ENCODE measurements at places on chromosomes 3 and 15.

DNA sequence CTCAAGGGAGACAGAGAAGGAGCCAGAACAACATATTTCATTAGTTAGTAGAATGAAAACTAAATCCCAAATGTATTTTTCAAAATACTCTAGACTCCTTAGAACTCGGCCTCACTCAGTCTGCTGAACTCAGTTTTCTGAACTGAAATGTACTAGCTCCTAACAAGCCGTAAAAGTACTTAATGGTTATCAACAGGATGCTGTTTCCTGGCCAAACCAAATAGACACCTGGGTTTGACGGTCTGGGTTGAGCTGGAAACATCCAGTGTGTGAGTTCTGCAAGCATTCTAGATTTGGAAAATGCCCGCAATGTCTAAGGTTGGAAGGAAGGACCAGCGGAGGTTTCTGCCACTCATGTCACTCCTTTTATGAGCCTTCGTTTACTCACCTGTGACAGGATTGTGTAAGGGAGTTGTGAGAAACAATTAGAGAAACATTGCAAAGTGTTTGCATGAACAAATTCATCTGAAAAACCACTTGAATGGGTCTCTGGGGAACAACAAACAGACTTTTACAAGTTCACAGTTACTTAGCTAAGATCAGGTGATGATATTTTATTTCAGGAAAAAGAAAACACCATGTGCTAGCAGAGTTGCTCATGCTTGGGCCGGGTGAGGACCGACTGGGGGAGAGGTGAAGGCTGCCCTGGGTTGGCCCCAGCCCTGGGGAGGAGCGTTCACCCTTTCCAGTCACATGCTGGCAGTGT is 151.0 kb downstream of the ALDH1A2 start:
- no peak for DNase-seq

- no peak for DNase-seq
Observed at GRCh38 chr3:45082142-45082538, 56.0 kb downstream of the CLEC3B start.

DNA sequence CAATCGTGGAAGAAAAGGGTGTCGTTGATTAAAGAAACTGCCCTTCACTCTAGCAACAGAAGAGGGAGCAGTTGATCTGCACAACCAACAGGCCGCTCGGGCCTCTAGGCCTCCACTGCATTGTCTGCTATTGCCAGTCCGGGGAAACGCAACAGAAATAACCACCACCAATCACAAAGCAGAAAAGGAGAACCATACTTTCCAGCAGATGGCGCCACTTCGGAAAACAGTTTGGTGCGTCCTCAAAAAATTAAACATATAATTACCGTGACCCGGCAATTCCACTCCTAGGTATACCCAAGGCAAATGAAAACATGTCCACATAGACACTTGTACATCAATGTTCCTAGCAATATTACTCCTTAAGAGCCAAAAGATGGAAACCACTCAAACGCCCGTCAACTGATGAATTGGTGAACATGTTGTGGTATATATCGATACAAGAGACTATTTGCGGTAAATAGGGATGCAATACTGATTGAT is 154.1 kb downstream of the TJP1 start:
- DNase-seq = no peak

GRCh38 chr3:66483409-66483906 is 17.4 kb downstream of the LRIG1 start:
- no peak for DNase-seq

DNA sequence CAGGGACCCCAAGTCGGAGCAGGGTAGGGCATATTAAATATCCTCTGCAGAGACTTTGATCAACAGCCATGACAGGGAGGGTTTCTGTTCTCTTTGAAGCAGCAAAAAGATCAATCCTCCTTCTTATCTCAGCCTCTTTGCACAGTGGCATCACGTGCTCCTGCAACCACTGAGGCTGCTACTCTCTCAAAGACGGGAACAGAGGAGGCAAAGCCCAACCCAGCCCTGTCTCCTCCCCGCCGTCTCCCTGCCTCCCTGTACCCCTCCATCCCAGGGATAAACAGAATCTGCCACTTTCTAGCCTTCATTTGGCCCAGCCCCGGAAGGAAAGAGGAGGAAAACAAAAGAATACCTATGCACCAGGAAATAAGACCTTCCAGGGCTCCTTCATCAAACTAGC is 7.5 kb upstream of the TBC1D21 start:
- DNase-seq = peak; percentile 82

- no peak for DNase-seq
Observed at GRCh38 chr3:94811836-94812235, 749.0 kb downstream of the NSUN3 start.

DNA sequence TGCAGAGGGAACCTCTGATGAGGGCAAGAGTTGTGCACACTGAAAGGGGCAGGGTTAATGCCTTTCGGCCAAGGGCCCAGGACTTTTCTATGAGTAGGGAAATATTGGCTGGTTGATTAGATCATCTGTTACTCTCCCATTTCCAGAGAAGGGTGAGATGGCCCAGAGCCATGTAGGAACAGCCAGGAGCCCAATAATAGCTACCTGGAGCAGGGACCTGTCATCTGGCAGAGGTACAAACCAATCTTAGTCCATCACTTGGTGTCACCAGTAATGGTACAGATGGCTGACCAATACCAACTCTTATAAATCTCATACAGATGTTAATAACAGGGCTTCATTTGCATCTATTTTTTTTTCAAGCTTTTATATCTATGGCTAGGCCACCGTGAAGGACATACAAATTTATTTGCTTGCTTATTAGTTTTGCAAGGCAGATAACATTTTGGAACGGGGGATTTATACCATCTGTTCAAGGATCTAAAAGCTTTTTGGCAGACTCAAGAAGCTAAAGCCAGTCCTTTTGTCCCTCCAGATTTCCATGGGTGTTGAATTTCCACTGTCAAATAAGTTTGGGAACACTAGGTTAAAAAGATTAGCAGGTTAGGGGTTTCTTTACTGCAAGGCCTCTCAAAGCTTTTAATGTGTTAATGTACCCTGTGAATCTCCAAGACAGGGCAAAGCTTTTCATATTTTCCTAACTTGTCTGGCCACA is 79.3 kb downstream of the TNIK start:
- no peak for DNase-seq

GRCh38 chr3:64956711-64957325 is 269.0 kb upstream of the ADAMTS9 start:
- no peak for DNase-seq

DNA sequence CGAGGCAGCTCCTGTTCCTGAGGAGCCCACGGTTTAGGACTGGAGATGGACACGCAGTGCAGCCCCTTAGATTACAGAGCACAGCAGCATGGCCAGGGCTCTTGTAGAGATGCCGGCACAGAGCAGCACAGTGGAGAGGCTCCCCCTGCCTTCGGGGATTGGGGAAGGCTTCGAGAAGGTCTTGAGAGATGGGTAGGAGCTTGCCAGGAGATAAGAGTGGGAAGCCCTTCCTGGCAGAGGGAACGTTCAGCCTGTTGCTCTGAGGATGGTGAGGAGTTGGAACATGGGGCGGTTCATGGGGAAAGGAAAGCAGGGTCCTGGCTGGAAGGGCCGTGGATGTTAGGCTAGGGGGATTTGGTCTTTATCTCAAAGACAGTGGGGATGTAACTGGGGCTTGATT is 10.0 kb downstream of the EPB42 start:
- no peak for DNase-seq

Data from vagina (tissue), 2 donors.